ENCODE measurements at places on chromosomes 12 and 14.

DNA sequence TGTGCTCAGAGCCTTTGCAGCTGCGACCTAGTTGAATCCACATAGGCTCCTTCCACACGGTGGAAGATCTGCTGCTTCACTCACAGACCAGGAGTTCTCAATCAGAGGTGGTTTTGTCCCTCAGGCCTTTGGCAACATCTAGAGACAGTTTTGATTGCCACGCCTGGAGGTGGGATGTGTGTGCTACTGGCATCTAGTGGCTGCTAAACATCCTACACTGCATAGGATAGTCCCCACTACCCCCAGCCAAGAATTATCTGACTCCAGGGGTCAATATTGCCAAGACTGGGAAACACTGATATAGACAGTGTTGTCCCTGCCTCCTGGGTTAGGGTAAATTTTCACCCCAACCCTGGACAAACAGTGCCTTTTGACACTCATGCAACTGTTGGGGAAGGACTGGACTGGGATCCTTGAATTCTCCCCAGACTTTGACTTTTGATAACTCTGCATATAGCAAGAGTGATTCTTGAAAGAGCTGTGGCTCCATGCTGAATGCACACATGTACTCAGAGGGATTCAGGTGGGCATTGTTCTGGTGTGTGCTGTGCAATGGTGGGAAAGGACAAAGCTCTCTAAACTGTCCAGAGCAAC lies 39.8 kb downstream of the BAZ2A start:
- no peak for DNase-seq

DNA sequence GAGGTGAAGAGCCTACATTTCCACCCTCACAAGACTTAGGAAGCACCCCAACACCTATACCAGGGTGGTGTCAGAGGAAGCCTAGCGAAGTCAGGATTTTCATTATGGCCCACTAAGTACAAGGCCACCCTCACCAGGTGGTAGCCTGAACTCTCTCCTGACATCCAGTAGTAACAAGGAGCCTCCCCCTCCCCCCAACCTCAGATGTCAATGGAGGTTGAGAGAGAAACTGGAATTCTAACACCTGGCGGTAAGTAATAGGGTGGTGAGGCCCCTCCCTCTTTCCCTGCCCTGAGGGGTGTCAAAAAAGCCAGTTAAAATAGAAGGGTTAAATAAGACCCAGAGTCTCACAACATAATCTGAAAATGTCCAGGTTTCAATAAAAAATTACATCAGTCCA lies 37.6 kb downstream of the SINHCAF start:
- no peak for DNase-seq

GRCh38 chr12:43842259-43842658 lies 6.4 kb downstream of the TMEM117 start:
- no peak for DNase-seq

DNA sequence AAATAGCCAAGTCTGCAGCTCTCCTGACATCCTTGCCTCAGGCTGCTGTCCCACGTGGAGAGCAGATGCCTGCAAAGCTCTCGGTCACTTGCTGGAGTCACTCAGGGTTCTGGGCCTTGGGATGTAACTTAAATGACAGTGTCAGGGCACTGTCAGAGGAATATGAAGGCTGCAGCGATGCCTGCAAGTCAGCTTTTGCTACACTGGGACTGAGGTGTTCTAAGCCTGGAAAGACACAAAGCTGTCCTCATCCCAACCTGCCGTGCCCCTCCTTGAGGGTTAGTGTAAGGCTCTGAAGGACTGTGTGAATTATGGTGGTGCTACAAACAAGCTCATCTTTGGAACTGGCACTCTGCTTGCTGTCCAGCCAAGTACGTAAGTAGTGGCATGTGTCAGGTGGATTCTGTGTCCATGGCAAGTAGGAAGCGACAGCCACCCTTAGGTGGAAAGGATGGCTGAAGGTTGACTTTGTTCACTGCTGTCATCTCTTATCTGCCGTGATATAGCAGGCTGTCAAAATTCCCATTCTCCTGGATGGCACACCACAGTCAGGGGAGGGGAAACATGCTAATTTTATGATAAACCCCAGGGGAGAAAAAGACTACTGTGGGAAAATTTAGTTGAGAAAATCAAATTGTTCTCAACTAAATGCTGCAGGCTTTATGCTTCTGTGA lies 79.9 kb downstream of the DAD1 start:
- DNase-seq, result no peak

DNA sequence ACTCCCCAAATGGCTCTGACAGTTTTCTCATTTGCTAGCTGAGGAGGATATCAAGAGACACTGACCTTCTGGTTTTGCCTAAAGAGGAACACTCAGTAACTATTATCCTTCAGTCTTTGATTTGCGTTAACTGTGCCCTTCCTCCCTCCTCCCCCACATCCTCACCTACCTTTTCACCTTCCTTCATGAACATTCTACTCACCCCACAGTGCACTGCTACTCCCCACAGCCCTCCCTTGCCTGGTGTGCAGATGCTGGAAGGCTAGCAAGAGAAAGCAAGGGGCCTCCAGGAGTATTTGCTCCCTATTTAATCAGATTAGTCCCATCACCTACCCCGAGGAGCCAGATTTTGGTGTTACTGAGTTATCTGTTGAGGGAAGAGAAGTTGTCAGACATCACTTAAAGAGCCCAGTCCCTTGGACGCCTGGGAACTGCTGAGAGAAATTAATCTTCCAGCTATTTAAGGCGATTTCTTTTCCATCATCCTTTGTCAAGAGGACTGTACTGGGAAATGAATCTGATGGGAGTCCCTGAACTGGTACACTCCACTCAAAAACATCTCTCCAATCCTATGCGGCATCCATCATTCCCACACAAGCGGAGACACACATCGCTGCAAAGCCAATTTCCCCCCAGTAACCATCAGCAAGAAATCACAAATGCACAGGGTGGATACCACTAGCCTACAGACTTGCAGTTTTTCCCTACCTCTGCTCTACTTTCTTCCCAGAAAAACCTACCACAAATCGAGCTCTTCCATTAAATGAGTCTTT lies 11.5 kb downstream of the PSMB5 start:
- no peak for DNase-seq

DNA sequence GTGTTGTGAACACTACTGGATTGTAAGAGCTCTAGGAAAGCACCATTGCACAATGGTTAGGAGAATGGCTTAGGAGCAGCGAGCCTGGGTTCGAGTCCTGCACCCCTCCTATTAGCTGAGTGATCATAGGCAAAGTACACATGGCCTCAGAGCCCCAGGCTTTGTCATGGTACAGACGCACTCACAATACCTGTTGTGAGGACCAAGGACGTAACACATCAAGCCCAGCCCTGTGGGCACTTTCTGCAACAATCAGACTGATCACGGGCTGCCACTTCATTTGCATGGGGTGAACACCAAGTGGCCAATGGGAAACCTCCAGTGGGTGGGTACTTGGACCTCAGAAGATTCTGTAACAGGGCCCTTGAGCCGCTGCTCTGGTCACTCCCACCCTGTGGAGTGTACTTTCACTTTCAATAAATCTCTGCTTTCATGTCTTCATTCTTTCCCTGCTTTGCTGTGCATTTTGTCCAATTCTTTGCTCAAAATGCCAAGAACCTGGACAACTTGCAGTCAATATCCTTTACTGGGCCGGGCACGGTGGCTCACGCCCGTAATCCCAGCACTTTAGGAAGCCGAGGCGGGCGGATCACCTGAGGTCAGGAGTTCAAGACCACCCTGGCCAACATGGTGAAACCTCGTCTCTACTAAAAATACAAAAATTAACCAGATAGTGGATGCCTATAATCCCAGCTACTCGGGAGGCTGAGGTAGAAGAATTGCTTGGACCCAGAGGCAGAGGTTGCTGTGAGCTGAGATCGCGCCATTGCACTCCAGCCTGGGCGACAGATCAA lies 28.2 kb downstream of the GLRX5 start:
- no peak for DNase-seq

DNA sequence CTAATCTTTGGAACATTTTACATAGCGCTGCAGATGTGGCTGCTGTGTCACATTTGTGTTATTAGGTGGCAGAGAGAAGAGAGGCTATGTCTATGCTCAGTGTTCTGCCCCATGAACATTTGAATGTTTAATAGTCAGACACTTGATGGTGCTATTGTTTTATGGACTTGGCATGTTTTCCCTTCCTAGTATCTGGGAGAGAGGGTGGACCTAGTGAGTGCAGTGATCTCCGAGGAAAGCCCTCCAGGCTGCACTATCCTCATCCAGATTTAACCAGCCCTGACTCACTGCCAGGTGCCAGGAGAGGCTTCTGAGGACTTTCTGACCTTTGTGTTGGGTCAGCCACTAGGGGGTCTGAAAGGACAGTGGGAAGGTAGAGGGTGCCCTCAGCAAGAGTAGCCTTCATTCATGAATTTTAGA lies 24.3 kb downstream of the ZFC3H1 start:
- no peak for DNase-seq

DNA sequence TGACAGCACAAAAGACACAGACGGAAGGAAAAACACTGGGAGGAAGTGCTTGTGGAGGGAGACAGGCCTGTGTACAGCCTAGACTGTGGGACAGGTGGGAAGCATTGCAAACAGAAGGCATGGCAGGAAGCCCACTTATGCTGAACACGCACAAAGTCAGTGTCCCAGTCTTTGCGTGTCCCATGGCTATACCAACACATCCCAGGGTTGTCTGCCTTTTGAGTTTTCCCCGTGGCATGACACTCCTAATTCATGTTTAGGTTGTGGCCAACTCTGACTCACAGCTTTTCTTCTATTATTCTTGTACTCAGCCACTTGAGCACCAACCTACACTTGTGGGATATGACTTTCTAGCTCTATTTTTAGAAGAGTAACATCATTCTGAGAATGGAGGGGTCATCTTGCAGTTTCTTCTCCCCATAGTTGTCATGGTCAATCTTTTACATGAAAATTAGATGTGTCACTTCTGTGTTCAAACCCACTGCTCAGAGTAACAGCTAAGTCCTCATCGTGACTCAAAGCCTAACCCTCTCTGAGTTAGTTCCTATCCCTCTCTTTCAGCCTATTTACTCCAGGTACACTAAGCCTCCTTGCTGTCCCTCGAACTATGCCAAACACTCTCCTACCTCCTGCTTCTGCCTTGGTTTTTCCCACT lies 27.5 kb upstream of the JPH4 start:
- no peak for DNase-seq

DNA sequence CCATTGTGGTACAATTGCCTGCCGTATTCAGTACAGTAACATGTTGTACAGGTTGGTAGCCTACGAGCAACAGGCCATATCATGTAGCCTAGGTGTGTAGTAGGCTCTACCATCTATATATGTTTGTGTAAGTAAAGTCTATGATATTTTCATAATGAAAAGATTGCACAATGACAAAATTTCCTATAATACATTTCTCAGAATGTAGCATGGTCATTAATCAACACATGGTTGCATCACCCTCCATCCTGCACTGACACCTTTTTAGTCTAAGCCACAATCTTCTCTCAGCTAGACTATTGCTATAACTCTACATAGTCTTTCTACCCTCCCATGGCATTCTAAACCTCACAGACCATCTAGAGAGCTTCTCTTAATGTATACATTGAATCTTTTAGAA lies 158.5 kb upstream of the HMGA2 start:
- DNase-seq, result no peak

- DNase-seq, result no peak
Observed at GRCh38 chr12:33427071-33427470, 12.5 kb downstream of the SYT10 start.

- DNase-seq, result no peak
Observed at GRCh38 chr14:89787525-89787924, 167.0 kb downstream of the EFCAB11 start.

DNA sequence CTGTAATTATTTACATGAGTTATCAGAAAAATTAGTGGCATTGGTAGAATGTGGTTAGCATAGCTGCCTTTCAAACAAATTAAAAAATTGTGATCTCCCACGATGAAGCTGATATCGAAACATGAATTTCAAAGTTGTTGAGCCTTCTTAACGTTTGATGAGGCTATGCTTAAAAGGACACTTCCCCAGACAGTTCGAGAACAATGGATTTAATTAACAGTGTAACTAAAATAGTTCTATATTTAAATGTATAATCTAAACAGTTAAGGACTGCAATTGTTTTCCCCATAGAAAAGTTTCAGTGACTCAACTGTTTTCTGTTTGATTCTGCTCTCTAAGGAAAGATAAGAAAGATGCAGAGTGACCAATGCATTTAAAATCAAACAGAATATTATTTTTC lies 1.6 kb downstream of the CLEC2B start:
- no peak for DNase-seq

All from stimulated activated CD4-positive, alpha-beta T cell treated with anti-CD3 and anti-CD28 coated beads, Interleukin-15, amount 100 ng/mL, for 1 hour (primary cell).